GM18507 (cell line): ENCODE measurements at places on chromosomes 3 and 15.

DNA sequence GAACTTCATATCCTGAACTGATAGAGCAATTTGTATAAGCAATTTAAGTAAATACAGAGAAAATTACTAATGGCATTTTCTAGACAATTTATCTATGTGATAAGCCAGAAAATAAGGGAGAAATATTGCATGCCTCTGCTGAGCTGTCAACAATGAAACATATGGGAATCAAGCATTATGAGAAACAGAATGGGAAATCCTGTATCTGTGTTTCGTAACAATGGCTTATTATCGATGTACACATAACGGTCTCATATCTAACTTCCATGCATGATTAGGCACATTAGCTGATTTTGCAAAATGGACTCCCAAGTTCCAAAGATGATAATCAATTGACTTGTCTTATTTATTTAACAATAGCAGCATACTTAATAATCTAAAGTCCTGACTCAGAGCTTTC lies 30.4 kb upstream of the KCNMB2 start:
- DNase-seq: no peak

DNA sequence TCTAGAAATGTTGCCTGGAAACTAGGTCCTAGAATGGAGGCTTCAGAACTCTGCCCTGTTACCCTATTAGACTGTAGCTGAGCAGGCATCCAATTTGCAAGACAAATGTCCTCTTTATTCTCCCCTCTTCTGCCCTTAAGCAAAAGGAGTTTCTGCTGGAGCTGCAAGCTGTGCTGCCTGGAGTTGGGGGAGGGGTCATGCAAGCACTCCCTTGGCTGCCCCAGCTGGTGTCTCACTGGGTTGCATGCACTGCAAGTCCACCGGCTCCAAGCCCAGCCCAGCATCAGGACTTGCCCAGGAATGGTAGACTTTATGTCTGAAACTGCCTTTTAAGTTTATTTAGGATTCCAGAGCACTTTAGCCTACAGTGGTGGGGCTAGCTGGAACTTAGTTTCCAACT lies 15.7 kb upstream of the RBP2 start:
- no peak for DNase-seq

DNA sequence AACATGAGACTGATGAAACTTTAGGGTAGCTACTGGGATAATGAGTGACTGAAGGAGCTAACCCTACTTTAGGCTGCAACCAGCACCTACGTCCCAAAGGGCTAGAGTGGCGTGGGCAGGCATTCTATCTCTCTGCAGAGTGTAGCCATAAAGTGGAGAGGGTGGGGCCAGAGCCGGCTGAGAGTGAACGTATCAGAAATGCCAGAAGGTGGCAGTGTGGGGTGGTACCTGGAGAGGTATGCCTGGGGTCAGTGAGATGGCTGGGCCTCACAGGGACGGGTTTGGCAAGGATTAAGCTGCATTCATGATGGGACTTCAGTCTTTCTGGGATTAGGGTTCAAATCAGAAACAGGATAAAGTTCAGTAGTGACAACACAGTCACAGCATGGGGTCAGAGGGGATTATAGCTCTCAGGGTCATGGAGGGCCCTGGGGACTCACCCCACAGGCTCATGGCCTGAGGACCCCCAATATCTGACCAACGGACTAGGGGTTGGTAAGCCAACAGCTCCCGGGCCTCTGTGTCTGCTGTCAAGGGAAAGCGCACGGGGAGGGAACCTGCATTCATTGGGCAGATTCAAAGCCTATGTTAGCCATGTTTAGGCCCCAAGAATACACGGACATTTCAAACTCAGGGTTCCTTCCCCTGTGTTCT lies 86.5 kb upstream of the FOXB1 start:
- DNase-seq: peak; percentile 29

GRCh38 chr15:60835020-60835419 lies 356.1 kb upstream of the ICE2 start:
- DNase-seq: no peak

- DNase-seq: no peak
Observed at GRCh38 chr3:123688241-123688747, 103.4 kb upstream of the HACD2 start.

DNA sequence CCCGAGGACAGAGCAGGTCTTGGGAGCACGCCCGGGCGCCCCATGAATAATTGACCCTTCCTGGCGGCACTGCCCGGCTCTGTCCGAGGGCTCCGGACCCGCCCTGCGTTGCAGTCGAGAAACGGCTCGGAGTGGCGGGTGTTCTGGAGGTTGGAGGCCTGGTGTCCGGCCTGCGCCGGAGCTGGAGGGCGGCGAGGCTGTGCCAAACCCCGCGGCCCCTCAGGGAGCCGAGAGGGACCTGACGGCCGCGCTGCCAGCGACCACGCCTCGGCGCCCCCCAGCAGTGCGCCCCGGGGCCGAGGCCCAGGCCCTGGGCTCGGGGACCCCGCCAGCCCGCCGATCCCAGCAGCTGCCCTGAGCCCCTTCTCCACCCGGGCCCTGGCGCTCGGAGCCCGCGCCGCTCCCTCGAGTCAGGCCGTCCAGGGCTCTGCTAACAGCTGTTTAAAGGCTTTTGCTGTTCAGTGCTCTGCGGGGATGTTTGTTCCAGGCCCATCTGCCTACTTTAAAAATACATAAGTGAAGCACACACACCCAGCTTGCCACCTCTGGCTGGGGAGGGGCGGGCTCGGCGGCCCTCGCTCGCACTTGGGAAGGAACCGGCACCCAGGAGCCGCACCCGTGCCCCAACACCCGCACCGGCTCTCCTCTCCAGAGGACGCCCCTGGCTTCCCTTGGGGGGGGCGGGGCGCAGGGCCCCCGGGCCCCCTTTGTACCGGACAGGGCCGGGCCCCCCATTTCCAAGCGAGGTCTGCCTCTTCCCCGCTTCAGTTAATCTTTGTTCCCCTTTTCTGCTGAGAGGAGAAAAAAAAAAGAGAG lies 730 bp upstream of the ZNF710 start:
- DNase-seq: no peak

DNA sequence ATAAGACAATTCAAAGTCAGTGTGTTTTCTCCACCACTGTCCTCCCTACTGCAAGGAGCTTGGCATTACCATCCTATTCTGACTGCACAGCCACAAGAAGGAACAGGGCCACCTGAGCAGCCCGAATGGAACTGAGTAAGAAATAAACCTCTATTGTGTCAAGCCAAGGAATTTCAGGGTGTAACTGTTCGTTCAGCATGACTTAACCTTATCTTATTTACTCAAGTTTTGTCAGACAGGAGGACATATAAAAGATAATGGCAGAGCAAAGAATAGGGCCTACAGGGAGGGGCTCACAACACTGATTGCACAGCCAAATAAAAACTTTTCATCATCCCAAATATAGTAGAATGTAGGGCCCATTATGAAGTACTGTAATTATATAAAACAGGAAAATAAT lies 236.1 kb downstream of the NEK10 start:
- no peak for DNase-seq

DNA sequence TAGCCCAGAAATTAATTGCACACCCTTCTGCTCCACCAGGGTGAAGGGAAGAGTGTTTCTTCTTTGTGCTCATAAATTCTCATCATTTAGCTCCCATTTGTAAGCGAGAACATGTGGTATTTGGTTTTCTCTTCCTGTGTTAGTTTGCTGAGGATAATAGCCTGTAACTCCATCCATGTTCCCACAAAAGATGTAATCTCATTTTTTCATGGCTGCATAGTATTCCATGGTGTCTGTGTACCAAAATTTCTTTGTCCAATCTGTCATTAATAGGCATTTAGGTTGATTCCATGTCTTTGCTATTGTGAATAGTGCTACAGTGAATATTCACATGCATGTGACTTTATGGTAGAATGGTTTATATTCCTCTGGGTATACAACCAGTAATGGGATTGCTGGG lies 86.8 kb downstream of the DTWD1 start:
- DNase-seq: no peak

DNA sequence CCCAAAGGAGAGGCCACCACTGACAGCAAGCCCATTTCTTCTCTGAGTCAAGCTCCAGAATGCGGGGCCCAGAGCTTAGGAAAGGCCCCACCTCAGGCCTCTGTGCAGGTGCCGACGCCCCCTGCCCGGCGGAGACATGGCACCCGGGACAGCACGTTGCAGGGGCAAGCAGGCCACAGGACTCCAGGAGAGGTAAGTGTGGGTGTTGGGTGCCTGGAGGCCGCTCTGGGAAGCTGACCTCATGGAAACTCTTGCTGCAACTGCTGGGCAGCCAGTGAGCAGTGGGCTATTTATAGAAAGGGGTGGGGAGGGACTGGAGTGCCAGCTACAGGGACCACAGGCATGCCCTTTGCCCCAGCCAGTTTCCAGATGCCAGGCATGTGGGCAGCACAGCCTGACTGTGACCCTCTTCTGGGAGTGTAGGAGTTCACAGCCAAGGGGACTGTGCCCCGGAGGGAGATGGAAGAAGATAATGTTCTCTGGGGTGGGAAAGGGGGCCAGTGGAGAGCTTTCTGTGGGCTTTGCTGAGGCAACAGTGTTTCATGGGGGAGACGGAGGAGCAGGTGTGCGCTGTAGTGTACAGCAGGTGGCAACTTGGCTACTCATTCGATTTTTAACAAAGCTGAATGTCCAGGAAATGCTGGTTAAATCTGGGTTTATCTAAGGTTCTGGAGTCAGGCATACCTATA lies 23.7 kb downstream of the ALPK3 start:
- DNase-seq: no peak

DNA sequence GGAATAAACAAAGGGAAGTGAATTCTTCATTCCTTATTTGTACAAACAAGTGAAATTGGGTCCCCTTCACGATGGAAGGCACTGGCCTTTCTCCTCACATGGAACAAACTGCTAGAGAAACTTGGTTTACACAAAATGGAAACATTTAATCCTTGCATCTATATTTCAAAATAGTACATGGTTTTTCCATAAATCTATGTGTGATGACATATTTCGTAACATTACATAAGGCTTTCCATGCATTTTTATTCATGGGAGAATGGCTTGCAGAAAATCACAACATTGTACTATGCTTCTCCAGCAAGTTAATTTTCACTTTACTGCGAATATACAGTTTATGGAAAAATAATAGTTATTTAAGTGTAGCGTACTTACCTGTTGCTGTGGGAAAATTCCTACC lies 81.0 kb upstream of the CDIN1 start:
- DNase-seq: no peak

GRCh38 chr3:101913168-101913567 lies 63.9 kb downstream of the NFKBIZ start:
- no peak for DNase-seq

GRCh38 chr15:47727676-47728075 lies 10.4 kb downstream of the SEMA6D start:
- no peak for DNase-seq

- DNase-seq: no peak
Observed at GRCh38 chr3:98650971-98651779, 57.8 kb upstream of the CPOX start.
